ENCODE measurements at places on chromosomes 1 and 21.

DNA sequence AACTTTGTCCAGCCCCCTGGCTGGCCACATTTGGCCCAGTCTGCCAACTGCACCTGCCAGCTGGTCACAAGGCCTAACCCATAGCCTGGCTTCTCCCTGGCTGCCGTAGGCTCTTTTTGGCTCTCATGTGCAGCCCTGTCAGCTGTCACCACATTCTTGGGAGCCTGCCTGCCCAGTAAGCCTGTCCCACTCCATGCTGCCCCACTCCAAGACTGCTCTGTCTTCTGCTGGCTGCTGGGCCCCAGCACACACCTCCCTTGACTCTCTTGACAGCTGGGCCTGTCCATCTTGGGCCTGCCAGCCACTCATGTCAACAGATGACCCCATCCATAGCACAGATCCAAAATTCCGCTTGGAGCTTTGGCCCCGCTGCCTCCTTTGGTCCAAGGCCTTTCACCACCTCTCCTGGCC, 74.3 kb upstream of the EDN2 start:
- DNase-seq, result no peak

- DNase-seq, result no peak
These were observed 139.7 kb downstream of the TSEN15 start for GRCh38 chr1:184191181-184191621.

DNA sequence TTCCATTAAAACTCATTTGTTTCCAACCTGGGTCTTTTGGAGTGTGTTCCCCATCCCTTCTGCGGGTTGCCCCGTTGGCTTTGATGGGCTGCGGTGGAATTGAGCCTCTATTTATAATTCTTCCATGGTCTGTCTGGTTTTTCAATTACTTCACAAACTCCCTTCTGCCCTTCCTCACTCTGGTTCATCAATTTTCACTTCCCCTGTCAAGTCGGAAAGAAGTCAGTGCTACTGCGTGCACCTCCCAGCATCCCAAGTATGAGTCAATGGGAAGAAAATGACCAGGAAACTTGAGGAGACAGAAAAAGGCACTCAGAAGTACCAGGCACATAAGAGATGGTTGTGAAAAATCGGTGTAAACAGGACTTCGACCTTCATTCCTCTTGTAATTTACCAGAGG, 126.2 kb downstream of the KAZN start:
- DNase-seq, result no peak

GRCh38 chr1:41013796-41014195, 7.7 kb downstream of the SLFNL1 start:
- no peak for DNase-seq

- no peak for DNase-seq
These were observed 11.2 kb upstream of the KLHDC7A start for GRCh38 chr1:18469514-18469913.

DNA sequence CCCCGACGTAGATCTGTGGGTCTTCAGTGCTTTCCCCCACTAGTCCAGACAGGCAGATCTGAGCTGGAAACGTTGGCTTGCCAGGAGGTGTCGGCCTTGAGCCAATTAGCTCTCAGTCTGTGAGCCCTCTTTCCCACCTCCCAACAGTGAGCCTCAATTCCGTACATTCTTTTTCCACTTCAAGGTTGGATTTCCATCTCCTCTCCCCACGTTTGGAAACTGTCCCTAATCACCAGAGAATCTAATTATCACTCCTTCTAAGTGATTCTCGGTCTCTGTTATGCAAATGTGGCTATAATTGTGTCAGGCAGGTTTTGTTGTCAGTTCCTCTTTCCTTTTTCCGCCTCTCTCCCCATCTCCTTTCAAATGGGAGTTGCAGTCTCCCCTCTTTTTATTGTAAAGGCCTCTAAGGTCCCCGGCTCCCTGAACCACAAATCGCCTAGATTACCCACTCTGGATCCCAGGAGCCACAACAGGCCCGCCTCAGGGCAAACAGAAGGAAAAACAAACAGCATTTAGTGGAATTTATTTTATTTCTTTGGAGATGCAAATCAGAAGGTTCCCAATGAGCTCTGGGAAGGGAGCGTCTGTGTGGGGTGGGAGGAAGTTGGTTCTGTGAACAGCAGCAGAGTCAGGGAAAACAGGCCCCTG, 29.4 kb upstream of the LRRN2 start:
- peak; percentile 65 for DNase-seq

DNA sequence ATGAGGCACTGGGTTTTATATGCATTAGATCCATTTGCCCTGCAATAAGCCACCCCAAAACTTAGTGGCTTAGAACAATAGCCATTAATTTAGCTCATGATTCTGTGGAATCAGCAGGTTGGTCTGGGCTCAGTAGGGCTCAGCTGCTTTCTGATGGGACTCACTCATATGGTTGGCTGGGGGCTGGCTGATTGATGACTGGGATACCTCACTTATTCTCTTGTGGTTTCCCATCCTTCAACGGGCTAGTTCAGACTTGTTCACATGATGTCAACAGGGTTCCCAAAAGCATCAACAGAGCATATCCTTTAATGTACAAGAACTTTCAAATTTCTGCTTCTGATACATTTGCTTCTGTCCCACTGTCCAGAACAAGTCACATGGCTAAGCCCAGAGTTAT, 43.2 kb downstream of the DNM3 start:
- DNase-seq, result no peak

- DNase-seq, result peak; percentile 81
These were observed 7.6 kb downstream of the EFNA3 start for GRCh38 chr1:155086128-155086741.

- DNase-seq, result no peak
These were observed 69.5 kb downstream of the LPAR3 start for GRCh38 chr1:84823511-84823910.

GRCh38 chr1:188164459-188164858, 1335.7 kb downstream of the PLA2G4A start:
- no peak for DNase-seq

GRCh38 chr1:46569884-46570725, 18.7 kb upstream of the KNCN start:
- no peak for DNase-seq

DNA sequence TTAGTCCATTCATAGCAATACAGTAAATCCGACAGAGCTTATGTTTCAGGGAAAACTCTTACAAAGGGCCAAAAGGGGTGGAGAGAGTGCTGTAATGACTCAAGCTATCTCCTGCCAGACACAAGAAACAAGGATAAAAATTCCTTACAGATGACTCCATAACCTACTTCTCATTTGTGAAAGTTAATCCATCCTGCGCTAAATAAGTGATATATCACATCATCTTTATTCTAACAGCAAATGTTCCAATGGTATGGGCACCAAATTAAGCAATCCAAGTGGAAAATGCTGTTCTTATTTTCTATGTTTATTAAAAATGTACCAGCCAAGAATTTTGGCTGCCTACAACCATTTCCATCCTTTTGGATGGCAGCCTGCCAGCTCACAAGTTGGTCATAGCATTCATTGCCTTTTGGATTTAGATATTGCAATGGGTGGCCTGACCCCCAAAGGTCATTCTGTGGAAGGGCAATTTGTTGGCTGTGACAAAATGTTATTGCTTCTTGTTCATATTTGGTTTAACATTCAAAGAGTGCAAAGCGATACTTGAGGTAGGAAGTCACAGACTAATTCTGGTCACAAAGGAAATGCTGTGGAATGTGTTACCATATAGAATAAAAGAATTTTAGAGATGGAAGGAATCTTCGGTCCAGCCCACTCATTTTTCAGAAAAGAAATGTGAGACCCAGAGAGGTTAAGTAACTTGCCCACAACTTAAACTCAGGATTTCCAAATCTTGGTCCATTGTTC, 2.8 kb upstream of the ENAH start:
- DNase-seq, result peak; percentile 52

DNA sequence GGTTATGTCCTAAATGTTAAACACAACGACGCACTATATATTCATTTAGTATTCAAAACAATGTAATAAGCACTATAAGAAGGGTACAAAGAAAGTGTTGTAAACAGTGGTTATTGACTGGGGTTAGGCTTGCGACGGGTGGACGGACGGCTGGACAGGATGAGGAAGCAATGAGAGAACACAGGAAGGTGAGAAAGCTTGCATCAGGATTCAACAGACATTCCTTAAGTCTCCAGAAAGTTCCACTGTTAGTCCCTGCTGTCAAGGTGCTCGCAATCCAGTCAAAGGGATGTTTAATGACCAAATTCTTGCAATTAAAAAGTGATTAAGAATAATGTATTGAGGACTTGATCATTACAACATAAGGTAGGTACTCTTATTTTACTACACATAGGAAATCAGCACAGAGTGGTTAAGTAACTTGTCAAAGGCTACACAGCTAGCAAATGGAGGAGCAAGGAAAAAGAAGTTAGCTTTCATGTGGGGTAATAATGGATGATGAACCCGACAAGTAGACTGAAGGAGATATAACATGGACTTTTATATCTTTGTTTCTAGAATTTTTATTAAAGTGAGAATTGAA, 994 bp upstream of the ACBD6 start:
- no peak for DNase-seq

DNA sequence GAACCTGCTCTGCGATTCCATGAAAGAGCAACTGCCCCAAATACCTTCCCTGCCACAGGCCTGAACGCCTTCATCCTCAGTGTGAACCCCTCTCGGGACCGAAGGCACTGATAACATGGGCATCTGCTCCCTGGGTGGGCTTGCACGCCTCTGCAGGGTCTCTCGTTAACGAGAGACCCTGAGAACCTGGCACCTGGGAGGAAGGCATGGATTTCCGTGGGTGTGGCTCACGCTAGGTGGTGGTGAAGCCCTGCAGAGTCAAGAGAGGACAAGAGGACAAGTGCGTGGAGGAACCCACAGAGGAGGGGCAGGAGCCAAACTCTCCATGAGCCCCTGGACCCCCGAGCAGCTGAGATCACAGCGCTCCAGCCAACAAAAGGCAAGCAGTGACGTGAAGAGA, 26.8 kb upstream of the COL6A2 start:
- no peak for DNase-seq

DNA sequence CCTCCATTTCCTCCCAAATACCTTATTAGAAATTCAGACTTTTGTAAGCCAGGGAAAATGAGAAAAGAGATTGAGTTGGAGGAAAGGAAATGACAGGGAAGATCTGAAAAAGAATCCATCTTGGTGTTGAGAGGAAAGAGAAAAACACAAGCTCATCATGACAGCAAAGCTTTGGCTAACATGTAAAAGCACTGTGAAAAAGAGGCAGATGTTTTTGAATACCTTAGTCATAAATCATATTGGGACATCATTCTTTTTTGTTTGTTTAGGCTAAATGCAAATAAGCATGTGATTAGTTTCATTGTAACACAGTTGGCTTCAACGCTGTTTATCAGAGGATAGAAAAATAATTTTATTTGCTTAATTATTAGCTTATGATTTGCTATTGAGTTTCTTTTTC, 64.6 kb downstream of the LHX8 start:
- DNase-seq, result no peak

GRCh38 chr1:191520345-191520744, 637.9 kb upstream of the RGS18 start:
- no peak for DNase-seq

DNA sequence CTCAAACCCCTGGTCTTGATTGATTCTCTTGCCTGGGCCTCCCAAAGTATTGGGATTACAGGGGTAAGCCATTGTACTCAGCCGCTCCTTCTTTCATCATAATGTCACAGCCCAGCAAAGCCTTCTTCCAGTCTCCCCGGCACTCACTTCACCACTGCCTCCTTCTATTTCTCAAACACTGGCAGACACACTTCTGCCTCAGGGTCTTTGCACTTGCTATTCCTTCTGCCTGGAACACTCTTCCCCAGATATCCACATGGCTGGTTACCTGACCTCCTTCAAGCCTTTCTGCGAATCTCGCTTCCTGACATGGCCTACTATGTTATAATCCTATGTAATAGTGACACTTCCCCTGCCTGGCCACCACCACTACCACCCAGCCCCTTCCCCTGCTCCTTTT, 7.2 kb upstream of the SLC9A1 start:
- no peak for DNase-seq

DNA sequence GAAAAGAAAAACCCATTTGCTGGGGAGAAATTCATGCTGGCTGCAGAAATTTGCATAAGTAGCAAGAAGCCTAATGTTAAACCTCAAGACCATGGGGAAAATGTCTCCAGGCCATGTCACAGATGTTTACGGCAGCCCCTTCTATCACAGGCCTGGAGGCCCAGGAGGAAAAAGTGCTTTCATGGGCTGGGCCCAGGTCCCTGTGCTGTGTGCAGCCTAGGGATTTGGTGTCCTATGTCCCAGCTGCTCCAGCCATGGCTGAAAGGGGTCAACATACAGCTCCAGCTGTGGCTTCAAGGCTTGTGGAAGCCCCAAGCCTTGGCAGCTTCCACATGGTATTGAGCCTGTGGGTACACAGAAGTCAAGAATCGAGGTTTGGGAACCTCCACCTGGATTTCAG, 93.0 kb downstream of the HFM1 start:
- DNase-seq, result no peak

DNA sequence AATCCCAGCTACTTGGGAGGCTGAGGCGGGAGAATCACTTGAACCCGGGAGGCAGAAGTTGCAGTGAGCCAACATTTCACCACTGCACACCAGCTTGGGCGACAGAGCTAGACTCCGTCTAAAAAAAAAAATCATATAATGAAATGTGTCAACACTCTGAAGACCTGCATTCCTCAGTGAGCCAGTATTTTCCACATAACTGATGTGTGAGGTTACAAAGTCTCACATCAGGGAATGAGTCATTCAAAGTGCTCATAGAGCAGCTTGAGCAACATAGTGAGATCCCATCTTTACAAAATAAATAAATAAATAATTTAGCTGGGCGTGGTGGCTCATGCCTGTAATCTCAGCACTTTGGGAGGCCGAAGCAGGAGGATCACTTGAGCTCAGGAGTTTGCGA, 65.5 kb downstream of the CASZ1 start:
- DNase-seq, result no peak

GRCh38 chr1:73167009-73167657, 884.8 kb upstream of the NEGR1 start:
- no peak for DNase-seq

DNA sequence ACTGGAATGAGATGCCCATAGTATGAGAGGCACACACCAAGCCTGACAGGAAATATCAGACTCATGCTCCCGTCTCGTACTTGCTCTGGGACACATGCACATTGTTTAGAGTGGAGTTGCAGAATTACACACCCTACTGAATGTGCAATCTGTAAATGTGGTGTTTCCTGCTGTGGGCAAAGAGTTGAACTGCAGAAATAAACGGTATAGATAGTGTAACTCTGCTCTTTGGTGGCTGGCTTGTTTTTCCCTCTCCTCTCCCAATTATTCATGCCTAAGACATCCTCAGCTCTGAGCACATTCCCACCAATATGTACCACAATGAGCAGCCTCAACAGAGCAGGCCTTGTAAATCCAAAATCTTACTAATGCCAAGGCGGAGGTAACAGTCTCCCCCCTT, 90.1 kb upstream of the DIRAS3 start:
- no peak for DNase-seq

GRCh38 chr1:62516600-62516999, 79.8 kb downstream of the USP1 start:
- DNase-seq, result no peak

- no peak for DNase-seq
These were observed 11.1 kb downstream of the CYP4B1 start for GRCh38 chr1:46809904-46810303.

All from OCI-LY7 (cell line).